ENCODE measurements at places on chromosomes 7 and 10.

DNA sequence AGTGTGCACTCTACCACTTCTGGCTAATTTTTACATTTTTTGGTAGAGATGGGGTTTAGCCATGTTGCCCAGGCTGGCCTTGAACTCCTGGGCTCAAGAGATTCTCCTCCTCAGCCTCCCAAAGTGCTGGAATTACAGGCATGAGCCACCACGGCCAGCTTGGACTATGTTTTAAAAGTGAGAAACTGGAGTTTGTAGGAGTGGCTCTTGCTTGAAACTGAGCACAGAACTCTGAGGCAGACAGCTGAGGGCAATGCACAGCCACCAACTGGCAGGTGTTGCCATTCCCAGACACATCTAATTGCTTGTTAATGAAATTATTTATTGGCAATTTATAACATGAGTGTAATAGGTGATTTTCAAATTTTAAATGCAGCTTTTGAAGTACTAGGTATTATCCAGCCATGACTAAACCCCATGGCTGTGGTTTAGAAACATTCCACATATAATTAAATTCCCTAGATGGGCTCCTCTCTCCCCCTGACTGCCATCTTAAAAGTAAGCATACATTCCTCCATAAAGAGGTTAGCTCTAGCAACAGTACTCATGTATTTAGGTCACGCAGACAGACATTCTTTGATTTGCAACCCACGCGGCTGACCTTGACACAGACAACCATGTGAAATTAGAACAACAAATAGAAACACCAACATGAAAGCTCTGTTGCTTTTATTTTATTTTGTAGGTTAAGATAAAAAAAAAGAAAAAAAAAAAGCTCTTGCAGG, 19.8 kb downstream of the PANK1 start:
- no peak for DNase-seq

DNA sequence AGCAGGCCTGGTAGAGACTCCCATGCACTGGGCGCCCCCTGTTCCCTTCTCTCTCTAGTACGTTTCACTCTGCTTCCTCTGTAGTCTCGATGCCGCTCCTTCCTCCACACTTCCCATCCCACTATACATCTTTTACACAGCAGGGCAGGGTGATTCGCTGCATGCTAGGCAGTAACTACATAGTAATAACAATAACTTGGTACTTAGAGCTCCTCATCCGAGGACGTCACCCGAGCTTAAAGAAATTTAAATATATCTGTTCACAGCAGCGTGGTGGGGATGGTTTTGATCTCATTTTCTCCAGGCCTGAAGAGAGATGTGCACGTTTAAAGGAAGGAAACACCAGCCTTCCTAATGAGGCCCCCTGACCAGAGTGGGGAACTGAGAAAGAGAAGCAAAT, 276.9 kb downstream of the SKAP2 start:
- DNase-seq = no peak

GRCh38 chr7:39300276-39300675, 265.9 kb upstream of the YAE1 start:
- DNase-seq = no peak

- no peak for DNase-seq
Measured at GRCh38 chr10:85175635-85176034, 847.2 kb downstream of the CCSER2 start.

DNA sequence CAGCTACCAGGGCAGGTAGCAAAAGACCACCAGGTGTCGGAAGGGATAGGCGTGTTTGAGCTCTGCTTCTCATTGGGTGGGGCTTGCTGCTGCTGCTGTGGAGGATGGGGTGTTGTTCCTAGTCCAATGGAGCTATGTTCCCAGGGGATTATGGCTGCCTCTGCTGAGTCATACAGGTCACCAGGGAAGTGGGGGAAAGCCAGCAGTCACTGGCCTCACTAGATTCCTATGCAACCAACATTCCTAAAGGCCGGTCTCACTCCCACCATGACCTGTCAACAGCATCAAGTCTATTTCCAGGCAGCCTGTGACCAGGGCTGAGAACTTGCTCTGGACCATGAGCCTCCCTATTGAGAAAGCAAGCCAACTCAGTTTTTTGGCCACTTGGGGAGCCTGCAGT, 1160.8 kb downstream of the REEP3 start:
- no peak for DNase-seq

DNA sequence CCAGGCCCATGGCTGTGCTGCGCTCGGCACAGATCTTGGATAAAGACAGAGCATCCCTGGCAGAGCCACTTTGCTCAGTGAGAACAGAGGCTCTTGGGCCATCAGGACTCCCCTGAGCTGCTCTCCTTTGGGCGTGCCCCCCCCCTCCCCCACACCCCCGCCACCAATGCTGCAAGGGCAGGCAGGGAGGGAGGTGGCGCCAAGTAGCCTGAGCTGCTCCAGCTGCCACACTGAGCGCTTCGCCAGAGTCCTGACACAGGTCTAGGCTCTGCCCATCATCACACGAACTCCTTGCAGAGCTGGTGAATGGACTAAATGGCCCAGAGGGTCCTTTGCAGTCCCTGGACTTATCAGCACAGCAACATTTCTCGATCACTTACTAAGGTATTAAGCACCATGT, 12.5 kb downstream of the AKR1B1 start:
- no peak for DNase-seq
